Stomach (tissue), 19 donors: ENCODE measurements at places on chromosomes 2 and 18.

DNA sequence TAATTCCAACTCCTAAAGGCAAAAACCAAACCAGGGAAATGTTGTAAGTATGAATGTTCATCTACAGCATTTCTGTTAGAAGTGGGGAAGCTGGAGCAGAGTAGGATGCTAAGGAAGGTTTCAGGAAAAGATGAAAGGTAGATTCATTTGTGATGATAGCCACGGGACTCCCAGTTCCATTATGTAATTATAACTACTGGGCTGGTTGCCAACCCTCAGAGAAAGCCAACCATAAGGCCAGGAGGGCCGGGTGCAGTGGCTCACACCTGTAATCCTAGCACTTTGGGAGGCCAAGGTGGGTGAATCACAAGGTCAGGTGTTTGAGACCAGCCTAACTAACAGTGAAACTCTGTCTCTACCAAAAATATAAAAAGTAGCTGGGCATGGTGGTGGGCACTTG lies 288.9 kb upstream of the ETAA1 start:
- DNase-seq: no peak

DNA sequence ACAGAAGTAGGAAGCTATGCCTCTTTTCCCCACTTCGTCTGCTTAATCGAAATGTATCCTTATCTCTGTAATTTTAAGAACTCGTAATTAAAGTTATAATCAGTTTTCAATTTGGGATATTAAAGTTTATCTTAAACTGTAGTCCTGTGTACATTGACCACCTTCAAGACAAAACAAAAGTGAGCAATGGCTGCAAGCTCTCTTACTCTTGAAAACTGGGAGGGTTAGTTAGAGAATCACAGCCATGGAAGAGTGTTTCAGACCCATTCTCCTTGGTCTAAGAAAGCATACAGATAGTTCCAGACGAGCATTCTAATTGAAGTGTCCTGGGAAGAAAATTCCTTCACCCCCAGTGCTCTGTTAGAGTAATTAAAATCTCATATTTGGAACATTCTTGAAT lies 2.0 kb downstream of the KCMF1 start:
- DNase-seq: no peak

DNA sequence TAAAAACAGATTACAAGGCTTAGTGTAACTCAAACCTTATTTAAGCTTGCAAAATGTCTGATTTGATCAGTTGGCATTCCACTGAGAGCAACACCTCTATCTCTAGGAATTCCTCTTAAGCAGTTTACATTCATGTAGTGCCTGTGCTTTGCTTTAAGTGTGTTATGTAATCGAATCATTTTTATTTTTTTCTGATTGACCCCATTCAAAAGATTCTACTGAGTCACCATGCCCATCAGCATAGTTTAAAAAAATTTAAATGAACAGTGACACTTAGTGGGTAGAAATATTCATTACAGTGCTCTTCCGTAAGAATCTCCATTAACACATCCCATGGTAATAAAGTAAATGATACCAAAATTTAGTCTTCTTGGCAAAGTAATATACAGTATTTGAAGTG lies 67.8 kb upstream of the SLC4A10 start:
- DNase-seq: no peak

- DNase-seq: no peak
Observed at GRCh38 chr2:224528171-224528570, 57.0 kb downstream of the CUL3 start.

DNA sequence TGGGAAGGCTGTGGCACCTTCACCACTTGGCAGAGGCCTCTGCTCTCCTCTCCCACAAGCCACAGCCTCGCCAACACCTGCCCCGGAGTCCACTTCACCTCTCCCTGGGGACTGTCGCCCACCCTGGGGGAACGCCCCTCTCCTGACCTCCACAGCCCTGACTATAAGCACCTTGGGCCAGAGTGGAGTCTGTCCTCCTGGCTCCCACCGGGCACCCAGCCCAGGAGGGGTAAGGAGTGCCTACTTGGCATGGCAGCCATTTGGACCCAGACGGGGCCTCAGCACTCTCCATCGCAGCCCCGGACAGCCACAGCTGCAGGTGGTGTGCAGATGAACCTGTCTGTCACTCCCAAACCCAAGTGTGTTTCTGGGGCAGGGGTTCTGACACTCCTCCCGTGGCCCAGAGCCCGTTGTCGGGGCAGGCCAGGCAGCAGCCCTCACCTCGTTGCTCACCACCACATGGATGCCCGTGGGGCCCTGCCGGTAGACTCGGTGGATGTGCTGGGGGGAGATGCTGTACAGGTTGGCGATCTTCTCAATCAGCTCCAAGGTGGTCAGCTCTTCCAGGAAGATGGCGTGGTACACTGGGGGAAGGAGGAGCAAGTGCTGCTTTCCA lies 53.5 kb downstream of the TFCP2L1 start:
- DNase-seq: no peak

GRCh38 chr2:156435396-156435717 lies 822 bp upstream of the GPD2 start:
- no peak for DNase-seq

- DNase-seq: no peak
Observed at GRCh38 chr2:46332686-46333281, 35.6 kb downstream of the EPAS1 start.

- no peak for DNase-seq
Observed at GRCh38 chr2:70570041-70570661, 16.5 kb upstream of the TGFA start.

- no peak for DNase-seq
Observed at GRCh38 chr18:48294899-48295585, 114.1 kb downstream of the ZBTB7C start.

- DNase-seq: no peak
Observed at GRCh38 chr2:169372561-169372960, 10.2 kb upstream of the LRP2 start.

GRCh38 chr2:136736236-136736635 lies 29.1 kb upstream of the THSD7B start:
- no peak for DNase-seq

DNA sequence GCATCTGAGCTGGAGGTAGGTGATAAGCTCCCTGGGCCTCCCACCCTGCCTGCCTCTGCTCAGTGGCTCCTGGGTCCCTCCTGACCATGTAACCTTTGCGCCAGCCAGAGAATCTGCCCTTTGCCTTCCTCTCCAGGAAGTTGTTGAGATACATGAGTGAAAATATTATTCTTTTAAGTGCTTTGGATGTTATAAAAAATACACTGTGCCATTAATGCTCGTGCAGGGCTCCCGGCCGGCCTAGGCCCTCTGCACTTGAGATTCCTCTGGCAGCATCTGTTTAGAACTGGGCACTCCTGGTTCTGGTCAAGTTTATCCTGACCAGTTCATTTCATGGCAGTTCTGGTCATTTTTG lies 18.8 kb downstream of the AGAP1 start:
- DNase-seq: no peak

- DNase-seq: no peak
Observed at GRCh38 chr2:189018631-189019030, 44.5 kb downstream of the COL3A1 start.

GRCh38 chr2:44715671-44716081 lies 225.8 kb upstream of the SIX3 start:
- peak; percentile 31 for DNase-seq

- DNase-seq: no peak
Observed at GRCh38 chr2:64924170-64924934, 64.8 kb upstream of the SLC1A4 start.

DNA sequence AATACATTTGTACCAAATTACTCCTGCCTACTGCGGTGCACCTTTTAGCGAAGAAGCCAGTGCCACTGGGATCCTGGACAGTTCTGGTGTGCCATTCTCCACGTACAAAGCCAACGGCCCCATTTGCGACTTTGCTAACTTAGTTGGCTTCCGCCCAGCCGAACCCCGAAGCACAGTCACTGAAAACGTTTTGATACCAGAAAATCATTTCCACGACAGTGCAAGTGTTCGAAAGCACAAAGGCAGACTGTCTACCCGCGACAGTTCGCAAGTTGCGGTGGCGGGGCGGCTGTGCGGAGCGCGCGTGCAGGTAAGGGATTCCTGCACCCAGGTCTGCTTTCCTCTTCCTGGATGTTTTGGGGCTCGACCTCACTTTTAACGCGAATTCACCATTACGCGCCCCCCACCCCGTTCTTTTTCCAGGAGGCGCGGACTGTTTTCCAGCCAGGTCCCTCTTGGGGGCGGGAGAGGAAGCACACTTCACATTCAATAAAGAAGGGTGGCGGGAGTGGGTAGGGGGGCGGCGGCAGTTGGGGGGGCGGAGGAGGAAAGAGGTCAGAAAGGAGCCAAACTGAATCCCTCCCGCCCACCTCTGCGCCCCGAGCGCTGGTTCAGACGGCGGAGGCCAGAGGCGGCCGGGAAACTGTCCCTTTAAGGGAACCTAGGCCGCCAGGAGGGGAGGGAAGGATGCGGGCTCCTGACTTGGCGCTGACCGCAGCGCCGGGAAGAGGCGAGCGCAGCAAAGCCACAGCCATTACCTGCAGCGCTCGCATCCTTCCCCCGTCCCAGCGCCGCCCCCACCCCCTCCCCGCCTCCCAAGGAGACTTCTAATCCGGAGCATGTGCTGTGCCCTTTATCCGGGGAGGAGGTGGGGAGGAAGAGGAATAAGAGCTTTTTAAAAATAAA lies 107.4 kb upstream of the KCTD1 start:
- peak; percentile 85 for DNase-seq

DNA sequence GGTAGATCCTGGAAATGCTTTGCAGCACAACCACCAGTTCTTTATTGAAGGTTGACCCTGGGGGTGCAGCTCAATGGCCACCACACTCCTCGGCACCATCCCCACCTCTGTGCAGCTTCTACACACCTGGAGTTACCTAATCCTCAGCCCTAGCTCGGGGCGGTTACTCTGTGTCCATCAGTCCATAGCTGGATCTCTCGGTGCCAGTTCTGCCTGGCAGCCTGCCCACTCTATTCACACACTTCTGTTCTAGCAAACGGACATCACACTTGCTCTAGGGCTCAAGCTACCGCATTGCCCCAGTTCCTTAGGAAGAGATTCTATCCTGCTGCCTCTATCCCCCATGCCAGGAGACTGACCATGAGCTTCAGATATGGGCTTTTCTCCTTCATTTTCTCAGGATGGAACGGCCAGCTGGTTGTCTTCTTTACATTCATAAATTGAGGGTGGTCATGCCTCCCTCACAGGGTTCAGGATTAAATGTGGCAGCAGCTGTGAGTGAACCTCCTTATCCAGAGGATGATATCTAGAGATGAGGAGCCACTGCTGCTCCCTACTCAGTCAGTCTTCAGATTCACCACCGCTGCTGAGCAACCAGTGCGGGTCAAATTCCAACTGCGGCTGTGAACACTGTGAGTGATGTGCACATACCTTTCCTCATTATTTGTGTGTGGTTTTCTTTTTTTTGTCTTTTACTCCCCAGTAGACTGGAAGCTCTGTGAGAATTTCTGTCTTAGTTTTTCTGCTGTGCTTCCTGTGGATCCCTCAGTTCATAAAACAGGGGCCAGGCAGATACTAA lies 66.9 kb upstream of the TRIB2 start:
- peak; percentile 82 for DNase-seq

DNA sequence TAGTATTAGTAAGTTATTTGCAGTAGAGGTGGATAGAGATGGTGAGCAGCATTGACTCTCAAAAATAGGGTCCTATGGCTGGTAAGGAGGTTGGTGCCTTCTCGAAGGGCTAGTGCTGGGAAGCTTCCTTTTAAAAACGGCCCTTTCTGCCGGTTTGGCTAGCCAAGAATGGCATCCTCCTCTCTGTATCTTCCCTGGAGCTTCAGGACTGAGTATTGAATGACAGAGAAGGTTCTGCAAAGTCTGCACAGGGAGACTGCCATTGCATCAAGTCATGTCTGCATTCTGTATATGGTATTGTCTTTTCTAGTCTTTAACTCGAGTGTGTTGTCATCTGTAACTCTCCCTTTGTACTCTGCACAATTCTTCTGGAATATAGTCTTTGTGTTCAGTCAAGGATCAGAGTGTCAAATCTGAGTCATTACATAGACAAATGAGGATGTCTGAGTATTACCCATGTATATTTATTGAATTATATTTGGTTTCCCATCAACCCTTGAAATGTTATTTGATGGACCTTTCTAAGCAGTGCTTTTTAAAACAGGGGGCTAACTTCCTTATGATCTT lies 1.1 kb downstream of the LDLRAD4 start:
- DNase-seq: no peak

- no peak for DNase-seq
Observed at GRCh38 chr2:119301413-119301812, 65.2 kb downstream of the C2orf76 start.

- DNase-seq: no peak
Observed at GRCh38 chr2:153890576-153890975, 18.9 kb downstream of the GALNT13 start.

- DNase-seq: no peak
Observed at GRCh38 chr2:68151037-68151436, 6.7 kb upstream of the PNO1 start.

DNA sequence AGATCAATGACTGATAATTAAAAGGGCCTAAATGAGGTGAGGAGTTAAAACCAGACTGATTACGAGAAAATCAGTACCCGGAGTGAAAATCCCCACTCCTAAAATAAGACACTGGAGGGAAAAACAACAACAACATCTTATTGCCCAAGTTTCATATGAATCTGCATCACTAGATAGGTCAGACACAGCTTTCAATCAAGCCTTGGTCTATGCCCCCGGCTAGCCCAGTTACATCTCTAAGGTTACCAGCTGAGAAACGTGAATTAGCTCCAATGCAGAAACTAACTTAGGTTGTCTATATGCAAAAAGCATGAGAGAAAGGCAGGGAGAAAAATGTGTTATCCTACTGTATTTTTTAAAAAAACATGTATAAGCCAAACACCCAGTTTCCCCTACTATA lies 53.7 kb downstream of the ROCK2 start:
- no peak for DNase-seq

DNA sequence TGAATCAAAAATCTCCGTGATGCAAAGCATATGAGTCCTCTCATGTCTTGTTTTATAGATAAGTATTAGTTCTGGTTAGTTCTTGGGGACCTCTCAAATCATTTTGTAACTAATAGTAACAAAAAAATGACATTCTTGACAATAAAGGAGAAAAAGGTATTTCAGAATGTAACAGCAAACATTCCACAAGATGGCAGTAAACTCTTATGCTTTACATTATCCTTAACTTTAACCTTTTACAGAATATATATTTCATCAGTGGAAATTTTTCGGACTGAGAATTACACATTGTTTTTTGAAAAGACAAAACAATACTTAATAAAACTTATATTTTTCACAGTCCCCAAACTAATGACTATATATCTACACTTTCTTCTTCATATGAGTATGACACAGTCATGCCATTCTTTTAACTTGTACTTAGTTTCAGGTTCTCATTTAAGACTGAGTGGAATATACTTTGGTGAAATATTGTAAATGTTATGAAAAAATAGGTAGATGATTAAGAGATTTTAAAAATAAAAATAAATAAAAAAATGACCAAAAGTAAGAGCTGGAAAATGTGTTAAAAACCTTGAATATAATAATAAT lies 142.9 kb upstream of the NXPH2 start:
- DNase-seq: no peak
